ENCODE measurements at places on chromosomes 7 and 10.

DNA sequence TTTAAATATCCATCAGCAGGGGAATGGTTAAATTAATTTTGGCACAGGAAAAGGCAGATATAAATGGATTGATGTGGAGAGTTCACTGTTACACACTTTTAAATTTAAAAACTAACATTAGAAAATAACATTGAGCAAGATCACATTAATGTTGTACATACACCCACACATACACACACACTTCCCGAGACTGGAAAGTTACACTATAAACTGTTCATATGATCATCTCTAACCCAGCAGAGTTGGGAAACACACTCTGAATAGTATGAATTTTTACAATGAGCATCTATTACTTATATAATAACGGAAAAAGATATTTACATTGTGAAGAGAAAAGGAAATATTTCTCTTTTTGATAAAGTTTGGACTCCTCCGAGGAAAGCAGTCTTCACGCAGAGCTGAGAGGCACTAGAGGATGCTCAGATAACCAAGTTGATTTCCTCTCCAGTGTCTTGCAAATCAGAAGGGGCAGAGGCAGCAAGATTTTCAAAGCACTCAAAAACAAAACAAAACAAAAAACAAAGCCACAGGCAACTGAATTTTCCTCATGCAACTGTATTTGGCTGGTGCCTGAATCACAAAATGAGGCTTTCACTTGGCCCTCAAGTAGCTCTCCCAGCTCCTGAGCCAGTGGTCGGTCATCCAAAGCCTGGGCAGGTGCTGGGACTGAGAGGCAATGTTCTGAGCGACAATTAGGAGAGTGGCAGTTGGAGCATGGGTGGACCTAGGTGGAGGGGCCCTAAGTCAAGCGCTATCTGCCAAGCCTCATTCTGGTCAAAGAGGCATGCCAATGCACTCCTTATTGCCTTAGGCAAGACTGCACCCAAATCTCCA is 10.5 kb upstream of the GATAD1 start:
- DNase-seq, result no peak

- no peak for DNase-seq
These were observed 284 bp downstream of the CXCL12 start for GRCh38 chr10:44384601-44385025.

GRCh38 chr7:157826566-157826965 is 489.8 kb downstream of the DNAJB6 start:
- DNase-seq, result no peak

DNA sequence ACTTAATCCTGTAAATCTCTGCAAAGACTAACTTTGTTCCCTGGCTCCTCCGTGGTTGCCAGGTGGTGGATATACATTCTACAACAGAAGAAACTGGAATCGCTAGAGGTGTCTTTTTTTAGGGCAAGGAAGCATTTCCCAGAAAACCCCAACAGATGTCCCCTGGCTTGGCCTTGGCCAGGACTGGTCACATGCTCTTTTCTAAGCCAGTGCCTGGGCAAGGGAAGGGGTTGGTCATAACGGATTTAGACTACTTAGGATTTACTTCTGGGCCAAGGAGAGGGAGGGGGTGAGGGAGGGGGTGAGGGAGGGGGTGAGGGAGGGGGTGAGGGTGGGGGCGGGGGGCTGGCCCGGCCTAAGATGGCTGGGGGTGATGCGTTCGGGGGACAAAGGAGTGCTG is 105.7 kb downstream of the SNX10 start:
- no peak for DNase-seq
